Activated CD4-positive, alpha-beta memory T cell treated with anti-CD3 and anti-CD28 coated beads for 36 hours (primary cell): ENCODE measurements at places on chromosomes 3 and 15. TPM values are rescaled to one million over a fixed set of nuclear protein-coding genes. Genes with fewer than 3 reads are reported as not detected.

- peak; percentile 35 for DNase-seq
Observed at GRCh38 chr15:66390678-66391077, 4.0 kb downstream of the MAP2K1 start.

GRCh38 chr15:75034615-75035014 is 11.2 kb downstream of the PPCDC start:
- no peak for DNase-seq

GRCh38 chr15:43378601-43379000 is 7.7 kb downstream of the TUBGCP4 start:
- no peak for DNase-seq

DNA sequence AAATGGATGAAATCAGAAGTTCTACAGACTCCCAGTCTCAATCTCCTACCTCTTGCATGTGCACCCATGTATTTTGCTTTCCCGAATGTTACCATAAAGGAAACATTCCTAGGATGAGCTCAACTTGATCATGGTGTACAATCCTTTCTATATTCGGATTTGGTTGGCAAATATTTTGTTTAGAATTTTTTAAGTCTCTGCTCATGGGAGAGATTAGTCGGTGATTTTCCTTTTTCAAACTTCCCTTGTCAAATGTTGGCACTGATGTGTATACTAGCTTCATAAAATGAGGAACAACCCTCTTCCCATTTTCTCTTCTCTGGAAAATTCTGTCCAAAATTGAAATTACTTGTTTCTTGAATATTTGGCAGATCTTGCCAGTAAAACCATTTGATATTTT is 317.6 kb upstream of the RASGRP1 start:
- no peak for DNase-seq

- DNase-seq: no peak
Observed at GRCh38 chr3:139559541-139559940, 20.0 kb upstream of the RBP1 start.

GRCh38 chr15:78382114-78382880 is 42.1 kb downstream of the CRABP1 start:
- no peak for DNase-seq

DNA sequence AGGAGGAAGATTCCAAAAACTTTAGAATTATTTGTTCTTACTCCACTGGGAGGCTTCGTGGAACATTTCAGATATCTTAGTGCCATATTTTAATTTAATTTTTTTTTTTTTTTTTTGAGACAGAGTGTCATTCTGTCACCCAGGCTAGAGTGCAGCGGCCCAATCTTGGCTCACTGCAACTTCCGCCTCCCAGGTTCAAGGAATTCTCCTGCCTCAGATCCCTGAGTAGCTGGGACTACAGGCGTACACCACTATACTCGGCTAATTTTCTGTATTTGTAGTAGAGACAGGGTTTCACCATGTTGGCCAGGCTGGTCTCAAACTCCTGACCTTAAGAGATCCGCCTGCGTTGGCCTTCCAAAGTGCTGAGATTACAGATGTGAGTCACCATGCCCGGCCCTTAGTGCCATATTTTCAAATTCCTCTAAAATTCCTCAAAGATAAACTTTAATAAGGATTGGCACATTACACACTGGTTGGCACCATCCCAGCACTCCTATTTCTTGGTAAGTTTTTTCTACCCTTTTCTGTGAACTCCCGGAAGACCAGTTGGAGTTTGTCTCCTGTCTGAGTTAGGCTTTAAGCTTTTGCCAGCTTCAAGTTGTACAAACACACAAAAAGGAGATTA is 693.7 kb downstream of the MCTP2 start:
- no peak for DNase-seq

GRCh38 chr3:150302246-150302645 is 105.9 kb upstream of the TSC22D2 start:
- DNase-seq: no peak

GRCh38 chr3:31804251-31805051 is 176.6 kb downstream of the OSBPL10 start:
- no peak for DNase-seq

- no peak for DNase-seq
Observed at GRCh38 chr15:57376696-57377477, 582 bp downstream of the CGNL1 start.

- no peak for DNase-seq
Observed at GRCh38 chr3:169526246-169526645, 137.3 kb downstream of the MECOM start.

DNA sequence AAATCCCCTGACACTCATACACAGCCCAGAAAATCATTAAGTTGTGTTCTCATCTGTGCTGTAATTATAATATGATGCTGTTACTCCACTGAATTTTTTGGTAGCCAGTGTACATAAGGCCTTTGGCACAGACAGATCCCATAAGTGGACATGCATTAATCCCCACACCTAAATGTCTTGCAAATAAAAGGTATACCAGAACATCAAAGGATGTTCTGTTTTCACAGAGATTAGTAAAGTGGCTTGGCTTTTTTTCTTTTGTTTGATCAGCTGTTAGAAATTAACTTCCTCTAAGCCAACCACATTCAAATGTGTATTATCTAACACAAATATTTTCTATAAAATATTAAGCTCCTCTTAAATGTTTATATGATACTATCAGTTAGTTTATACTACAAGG is 2.7 kb downstream of the SST start:
- DNase-seq: no peak

- no peak for DNase-seq
Observed at GRCh38 chr15:59379531-59379930, 6.9 kb upstream of the MYO1E start.

Gene CCDC13
- not detected for total RNA-seq

Gene ALG1L2
- total RNA-seq: not detected

Gene CYP19A1
- total RNA-seq: not detected

Gene RGMA
- total RNA-seq: 0.21 TPM
